ENCODE measurements at places on chromosomes 2 and 18.

GRCh38 chr2:43196768-43197587 is 29.4 kb downstream of the ZFP36L2 start:
- DNase-seq, result no peak

- no peak for DNase-seq
These were observed 174.5 kb upstream of the PKDCC start for GRCh38 chr2:41873102-41874031.

- DNase-seq, result no peak
These were observed 19.3 kb downstream of the GATA6 start for GRCh38 chr18:22188559-22189267.

- no peak for DNase-seq
These were observed 55.5 kb upstream of the ADAM23 start for GRCh38 chr2:206387808-206388207.

- DNase-seq, result no peak
These were observed 129.3 kb upstream of the EPAS1 start for GRCh38 chr2:46167924-46168323.

- no peak for DNase-seq
These were observed 34.6 kb downstream of the BIN1 start for GRCh38 chr2:127072396-127072795.

DNA sequence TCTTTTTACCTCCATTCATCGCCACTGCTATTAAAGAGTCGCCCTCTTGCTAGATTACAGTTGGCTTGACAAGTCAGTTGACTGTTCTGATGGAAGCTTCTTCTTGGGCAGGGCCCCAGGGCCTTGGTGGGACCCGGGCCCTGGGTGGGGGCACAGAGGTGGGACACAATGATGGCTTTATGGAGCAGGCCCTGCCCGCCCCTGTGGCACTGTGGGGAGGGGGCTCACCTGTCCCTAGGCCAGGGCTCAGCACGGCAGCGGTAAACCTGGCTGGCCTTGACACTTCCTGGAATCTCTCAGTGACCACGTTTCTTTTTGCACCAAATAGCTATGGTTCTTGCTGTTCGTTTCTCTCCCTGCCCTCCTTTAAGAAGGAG is 4.9 kb upstream of the HS6ST1 start:
- DNase-seq, result no peak

DNA sequence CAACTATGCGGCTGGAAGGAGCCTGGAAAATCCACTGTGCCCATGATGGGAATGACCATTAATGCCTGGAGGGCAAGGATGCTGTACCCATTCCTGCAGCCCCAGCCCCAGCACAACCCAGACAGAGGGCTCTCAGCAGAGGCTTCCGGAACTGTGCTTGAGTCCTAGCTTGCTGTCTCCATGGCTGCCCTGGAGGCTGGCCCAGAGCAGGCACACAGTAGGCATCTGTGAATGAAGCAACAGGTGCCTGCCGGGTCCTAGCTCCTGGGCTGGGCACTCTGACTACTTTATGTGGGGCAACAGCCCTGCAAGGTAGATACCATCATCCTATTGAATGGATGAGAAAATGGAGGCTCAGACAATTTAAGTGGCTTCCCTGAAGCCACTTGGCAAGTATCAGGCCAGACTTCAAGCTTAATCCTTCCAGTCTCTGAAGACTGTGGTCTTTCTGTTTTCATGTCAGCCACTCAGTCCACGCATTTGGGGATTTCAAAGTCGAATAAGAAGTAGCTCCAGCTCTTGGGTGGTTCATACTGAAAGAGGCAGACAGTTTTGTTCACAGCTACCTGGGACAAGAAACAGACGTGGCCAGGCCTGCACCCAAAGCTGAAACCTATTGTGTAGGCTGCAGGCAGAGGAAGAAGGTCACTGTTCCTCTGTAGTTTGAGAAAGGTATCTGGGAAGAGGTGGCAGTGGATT is 237.5 kb downstream of the ZBTB7C start:
- DNase-seq, result no peak

DNA sequence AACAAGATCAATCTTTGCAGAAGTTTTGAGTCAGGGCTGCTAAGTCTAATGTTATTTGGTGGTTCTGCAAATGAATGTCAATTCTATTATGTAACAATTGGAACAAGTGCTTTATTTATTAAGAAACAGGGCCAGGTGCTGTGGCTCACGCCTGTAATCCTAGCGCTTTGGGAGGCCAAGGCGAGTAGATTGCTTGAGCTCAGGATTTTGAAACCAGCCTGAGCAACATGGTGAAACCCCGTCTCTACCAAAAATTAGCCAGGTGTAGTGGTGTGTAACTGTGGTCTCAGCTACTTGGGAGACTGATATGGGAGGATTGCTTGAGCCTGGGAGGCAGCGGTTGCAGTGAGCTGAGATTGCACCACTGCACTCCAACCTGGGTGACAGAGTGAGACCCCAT is 13.2 kb upstream of the RNF103 start:
- DNase-seq, result no peak

DNA sequence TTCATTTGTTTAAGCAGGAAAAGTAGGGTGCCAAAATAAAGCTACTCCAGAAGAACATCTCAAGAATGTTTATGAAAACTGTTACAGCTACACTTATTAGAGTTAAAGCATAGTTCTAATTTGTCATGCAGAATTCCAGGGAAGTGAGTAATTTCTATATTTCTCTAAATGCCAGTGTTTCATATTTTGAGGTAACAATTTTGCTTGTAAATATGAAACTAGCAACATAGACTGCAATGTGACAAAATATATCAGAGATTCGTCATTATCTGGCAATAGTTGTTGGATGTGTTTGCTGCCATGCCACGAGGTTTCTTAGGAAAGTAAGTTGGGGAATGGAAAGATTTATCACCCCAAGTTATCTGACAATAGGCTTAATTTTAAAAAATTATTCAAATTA is 424.1 kb upstream of the ZEB2 start:
- no peak for DNase-seq

DNA sequence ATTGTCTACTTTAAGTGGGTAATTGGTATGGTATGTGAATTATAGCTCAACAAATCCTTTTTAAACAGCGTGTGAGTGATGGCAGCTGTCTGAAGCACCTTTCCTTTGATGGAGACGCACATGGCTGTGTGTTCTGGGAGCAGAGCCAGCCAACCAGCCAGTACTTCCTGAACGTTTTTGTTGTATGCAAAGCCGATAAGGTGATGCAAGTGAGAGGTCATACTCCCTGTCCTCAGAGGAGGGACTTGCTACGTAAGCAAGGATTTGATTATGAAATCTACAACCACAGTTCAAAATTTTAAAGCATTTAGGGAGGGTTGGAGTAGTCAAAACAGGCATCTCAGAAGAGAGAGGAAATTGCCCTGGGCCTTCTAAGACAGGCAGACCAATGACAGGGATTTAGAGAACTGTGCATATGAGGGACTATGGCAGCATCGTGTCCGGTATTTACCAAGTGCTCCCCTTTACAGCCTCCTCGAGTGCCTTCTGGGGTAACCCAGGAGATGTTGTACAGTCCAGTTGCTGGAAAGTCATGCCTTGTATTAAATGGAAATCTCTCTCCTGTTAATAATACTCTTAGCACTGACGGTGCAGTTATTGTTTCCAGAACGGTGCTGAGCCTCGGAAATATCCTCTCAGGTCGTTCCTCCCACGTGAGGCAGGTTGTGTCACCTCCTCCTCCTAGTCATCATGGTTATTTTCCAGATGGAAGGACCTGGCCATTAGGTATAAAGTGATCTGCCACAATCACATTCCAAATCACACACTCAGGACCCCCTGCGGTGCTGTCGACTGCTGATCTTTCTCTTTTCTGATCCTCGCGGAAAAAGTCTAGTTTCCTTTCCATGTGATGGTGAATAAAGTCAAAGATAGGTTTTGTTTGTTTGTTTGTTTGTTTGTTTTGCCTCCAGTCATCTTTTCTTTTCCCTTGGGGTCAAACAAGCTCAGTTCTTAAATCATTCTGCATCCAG is 28.4 kb downstream of the ARHGEF4 start:
- no peak for DNase-seq

DNA sequence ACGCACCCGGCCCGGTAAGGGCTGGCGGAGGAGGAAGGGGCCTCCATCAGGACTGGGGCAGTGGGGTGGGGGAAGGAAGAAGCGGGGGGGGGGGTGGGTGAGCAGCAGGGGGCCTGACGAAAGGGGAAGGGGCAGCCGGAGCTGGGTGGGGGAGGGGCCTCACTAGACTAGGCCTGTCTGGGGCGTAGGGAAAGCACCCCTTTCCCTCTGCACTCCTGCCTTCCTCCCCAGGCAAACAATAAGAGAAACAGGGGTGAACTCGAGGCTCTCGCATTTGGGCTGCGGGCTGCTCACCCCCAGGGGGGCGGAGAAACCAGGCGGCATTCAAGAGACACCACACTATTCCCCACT is 82.7 kb upstream of the POMC start:
- no peak for DNase-seq

- no peak for DNase-seq
These were observed 54.5 kb downstream of the SLC39A10 start for GRCh38 chr2:195711478-195711877.

DNA sequence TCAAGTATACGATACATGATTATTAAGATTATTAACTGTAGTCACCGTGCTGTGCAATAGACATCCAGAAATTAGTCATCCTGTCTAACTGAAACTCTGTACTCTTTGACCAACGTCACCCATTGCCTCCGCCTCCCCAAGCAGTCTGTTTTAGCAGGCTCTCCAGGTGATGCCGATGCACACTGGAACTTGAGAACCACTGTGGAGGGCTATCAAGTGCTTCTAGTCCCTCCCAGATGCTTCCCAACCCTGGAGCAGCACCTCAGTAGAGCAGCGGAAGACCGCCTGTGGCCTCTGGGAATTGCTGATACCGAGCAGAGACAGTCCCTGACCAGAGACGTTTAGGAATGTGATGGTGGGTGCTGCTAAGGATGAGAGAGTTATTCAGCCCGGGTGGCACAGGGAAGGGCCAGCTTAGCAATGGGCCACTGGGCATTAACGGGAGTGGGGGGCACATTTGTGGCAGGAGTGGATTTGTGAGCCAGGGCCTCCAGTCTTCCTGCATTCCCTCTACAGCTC is 50.7 kb downstream of the LIPG start:
- no peak for DNase-seq

GRCh38 chr2:202034249-202035088 is 814 bp downstream of the FZD7 start:
- peak; percentile 22 for DNase-seq

GRCh38 chr2:134120406-134120732 is 133.5 kb upstream of the MGAT5 start:
- no peak for DNase-seq
